ENCODE measurements at places on chromosomes 2 and 18.

DNA sequence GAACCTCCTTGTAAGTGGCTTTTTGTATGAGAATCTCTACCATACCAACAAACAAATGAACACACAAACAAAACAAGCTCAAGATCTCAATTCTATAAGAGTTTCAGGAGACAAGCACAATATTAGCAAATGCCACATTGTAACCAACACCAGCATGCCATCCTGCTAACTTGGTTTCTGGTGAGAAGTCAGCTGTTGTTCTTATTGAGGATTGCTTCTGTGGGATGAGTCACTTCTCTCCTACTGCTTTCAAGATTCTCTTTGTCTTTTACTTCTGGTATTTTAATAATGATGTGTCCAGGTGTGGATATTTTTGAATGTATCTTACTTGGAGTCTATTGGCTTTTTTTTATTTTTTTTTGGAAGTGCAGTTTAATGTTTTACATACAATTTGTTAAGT is 131.7 kb downstream of the BCL2L11 start:
- DNase-seq: no peak

GRCh38 chr2:12436935-12437561 is 279.7 kb upstream of the TRIB2 start:
- no peak for DNase-seq

DNA sequence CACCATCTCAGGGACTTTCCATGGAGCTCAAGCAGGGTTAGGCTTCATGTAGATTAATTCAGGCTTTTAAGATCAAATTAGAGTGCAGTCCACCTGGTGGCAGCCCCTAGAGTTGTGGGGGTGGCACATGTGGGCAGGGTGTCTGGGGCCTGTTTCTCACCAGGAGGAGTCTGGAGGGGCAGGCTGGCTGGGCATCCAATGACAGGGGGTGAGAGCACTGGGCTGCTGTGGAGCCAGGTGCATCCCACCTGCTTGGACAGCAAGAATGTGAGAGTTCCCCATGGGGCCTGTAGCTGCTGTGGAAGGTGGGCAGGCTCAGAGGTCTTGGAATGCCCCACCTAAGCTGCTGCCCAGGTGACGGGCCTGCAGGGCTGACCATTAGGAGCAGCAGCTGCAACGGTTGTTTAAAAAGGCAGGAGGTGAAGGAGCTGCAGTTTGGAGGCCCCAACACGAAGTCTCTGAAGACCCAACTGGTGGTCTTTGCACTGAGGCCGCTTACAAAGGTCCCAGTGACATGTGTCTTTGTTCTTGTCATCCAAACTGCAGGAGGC is 686.3 kb upstream of the HS6ST1 start:
- DNase-seq: no peak

- DNase-seq: no peak
Measured at GRCh38 chr2:218395456-218395825, 4.2 kb upstream of the CTDSP1 start.

Measured in iPS DF 19.7 (cell line).